ENCODE measurements at places on chromosomes 11 and 22.

DNA sequence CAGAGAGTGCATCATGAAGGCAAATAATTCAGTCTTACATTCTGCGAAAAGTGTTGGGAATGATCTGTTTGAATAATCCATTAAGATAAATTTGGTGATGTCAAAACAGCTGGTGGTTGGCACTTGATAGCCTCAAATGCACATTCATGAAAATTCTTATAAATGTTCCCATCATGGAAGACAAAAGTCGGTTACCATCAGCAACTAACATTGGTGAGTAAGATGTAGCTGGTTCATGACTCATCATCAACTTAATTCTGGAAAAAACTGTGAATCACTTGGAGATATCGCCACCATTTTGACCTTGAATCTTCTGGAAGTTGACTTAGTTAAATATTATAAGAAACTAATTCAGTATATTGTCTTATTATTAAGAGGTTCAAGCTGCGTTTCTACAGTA lies 11.2 kb downstream of the CRYBB1 start:
- no peak for DNase-seq

GRCh38 chr22:24697621-24698082 lies 76.9 kb downstream of the PIWIL3 start:
- DNase-seq = no peak

DNA sequence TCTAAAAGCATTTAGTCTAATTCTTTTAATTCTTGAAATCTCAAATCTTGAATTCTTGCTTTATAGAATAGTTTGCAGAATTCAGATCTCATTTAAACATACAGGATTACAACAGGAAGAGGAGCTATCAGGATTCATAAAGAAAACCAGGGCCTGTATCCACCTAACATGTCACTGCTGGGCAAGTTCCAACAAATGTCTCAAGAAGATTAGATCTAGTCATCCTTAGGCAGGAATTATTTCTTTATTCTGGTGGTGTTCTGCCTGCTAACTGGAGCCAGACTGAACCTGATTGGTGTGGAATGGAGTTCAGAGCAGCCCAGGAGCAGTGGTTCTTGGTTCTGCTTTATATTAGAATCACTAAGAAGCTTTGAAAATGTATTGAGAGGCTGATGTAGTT lies 500.7 kb downstream of the LRRC4C start:
- DNase-seq = no peak

DNA sequence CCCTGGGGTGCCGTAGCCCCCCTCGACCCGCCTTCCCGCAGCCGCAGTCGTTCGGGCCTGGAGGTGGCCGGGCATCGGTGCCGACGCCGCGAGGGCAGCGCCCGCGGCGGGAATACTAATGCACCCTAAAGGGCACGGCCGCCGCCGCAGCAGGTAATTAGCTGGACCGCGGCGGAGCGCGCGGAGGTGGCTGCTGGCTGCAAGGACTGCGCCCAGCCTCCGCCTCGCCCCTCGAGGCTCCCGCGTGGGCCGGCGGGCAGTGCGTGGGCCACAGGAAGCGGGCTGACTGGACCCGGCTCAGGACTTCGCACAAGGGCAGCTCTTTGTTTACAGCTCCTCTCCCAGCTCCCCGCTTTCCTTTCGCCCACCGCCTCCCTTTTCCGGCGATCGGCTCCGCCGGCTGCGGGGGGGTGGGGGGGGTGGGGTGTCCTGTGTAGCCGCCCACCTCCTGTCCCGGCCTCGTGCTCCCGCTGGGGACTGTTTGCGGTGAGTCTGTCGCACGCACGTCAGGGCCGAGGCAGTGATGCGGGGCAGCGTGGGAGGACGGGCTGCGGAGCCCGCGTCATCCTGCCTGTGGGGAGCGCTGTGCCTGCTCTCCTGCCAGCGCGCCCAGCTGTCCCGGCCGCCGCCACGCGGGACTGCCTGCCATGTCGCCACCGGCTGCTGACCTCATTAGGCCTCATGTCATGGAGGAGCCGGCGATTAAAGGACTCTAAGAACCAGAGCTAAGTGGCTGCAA lies 53.2 kb downstream of the GRIK4 start:
- DNase-seq = no peak

DNA sequence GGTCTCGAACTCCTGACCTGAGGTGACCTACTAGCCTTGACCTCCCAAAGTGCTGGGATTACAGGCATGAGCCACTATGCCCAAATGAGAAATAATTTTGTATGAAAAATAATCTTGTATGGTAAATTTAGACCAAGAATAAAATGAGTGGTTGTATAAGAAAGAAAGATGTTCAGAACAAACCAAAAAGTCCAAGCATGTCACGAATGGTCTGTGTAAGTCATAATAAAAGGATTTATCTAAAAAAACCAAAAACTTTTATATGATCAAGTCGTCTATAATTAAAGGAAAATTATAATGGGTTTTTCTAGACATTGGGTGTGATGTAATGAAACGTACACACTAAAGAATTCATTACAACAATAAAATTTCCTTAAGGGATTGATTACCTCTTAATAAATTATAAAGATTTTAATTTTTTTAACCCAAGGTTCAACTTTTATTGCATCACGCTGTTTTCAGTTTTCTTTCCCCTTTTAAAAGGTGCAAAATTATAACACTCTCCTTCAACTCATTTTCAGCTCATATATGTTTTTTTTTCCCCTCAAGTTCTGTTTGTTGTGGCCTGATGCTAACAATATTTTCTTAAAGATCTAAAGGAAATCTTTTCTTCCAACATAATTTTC lies 8.9 kb upstream of the AQP11 start:
- no peak for DNase-seq

DNA sequence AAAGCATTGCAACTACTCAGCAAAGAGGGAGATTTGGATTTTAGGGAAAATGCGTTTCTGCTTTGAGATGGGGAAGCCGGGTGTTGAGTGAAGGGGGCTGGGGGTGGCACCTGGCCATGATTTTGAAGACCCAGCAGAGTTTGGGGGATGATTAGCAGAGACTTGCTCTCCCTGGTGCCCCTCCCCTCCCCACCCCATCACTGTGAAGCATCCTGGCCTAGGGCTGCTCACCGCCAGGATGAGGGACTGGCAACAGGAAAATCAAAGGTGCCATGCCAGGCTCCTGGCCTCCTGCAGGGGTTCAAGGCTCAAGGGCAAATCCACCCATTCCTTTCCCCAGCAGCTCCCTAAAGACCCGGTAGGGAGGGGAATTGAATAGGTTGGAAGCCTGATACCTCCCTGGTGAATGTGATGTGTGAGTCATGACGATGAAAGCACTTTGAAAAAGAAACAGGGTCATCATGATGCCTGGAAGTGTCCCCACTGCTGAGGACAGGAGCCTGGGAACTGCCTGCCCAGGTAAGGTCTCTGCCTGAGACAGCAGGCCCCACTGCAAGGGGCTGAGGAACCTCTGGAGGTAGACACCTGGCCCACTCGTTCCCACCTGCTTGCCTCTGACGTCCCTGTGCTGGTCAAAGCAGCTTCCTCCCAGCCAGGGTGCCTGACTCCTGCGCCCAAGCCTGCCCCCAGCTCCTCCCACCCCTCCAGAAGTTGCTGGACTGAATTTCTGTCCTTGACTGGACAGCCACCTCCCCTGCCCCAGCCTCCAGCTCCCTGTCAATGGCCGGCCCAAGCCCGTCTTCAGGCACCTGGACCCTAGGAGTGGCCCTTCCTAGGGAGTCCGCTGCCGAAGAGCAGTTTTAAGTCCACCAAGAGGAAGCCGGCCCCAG lies 1.7 kb downstream of the CHST1 start:
- DNase-seq = no peak

DNA sequence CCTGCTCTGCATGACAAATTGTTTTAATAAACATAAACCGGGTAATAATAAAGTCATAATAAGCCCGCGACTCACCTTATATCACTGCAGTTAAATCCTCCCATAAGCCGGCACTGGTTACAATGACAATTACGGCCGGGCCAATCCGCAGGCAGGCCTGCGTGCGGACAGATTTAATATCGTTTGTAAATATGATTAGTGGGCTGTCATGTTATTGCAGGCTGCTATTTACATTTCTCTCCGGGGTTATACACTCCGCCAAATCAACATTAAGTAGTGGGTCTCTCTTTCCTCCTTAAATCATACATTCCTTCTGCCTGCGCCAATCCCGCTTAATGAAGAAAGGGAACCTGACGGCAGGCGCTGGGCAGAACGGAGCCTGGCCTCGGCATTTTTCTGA lies 51.8 kb upstream of the LMO1 start:
- DNase-seq = no peak

DNA sequence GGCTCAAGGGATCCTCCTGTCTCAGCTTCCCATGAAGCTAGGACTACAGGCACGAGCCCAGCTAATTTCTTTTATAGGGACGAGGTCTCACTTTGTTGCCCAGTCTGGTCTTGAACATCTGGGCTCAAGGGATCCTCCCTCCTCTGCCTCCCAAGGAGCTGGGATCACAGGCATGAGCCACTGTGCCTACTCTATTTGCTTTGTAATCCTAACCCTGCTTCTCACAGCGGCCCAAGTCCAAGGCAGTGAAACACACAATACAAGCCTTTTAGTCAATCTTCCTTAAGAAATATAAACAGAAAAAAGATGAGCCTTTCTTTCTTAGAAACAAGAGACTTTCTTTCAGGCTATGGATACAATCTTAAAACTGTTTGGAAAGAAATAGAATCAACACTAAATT lies 115.2 kb upstream of the SORL1-AS1 start:
- DNase-seq = no peak

DNA sequence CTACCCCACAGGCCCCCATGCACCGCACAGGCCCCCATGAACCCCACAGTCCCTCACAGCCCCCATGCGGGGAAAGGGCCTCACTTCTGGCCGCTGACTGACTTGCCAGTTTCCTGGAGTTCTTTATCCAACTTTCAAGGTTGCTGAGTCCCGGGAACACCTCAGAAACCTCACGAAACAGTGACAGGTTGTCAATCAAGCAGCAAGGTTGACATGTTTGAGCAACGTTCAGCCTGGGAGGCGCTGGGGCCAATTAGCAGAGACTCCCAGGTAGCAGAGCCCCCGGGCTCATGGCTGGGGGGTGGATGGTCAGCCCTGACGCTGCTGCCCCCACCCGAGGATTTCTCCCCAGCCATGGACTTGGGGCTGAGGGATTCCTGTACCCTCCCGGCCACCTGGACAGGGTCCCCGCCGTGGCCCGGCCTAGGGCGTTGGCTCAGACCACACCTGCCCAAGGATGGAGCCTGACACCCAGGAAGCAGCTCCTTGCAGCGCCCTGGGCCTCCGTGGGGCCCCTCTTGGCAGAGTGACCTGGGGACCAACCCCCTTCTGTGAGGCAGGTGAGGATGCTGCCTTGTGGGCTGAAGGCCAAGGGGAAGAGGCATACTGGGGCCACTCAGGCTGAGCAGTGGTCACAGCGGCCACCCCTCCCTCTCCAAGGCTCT lies 33.8 kb upstream of the CCDC188 start:
- no peak for DNase-seq

GRCh38 chr11:113193946-113194345 lies 120.4 kb upstream of the TTC12 start:
- DNase-seq = no peak

- no peak for DNase-seq
These were observed 53.6 kb upstream of the INCENP start for GRCh38 chr11:62069986-62070919.

DNA sequence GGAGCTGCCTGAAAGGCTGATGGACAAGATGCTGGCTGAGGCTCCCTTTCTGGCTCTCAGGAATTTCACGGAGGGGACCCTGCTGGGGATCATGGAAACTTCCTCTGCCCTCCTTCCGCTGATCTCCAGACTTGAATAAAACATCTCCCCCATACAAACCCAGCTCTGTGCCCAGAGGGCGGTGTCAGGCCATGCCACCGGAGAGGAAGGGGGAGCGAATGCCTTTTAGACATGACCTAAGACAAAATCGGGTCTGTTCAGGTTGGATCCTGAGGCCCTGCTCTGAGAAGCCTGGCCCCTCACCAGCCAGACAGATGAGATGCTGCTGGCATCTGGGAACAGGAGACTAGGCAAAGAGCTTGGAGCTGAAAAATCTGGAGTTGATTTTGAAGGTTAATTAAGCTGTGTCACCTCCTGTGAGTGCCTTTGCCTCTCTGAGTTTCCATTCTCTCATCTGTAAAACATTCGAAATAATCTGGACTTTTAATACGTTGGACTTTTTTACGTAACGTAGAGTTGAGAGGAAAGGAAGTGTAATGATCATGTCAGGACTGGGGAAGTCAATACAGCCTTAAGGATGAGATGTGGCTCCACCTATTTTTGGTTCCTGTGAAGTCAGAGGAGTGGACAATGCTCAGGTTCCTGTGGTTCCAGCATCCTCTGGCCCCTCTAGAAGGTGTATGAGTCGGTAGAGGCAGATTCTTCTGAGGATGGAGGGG lies 163.6 kb downstream of the ST3GAL4 start:
- no peak for DNase-seq

- DNase-seq = no peak
These were observed 22.0 kb downstream of the GTPBP1 start for GRCh38 chr22:38727530-38728451.

GRCh38 chr22:22855085-22855484 lies 32.5 kb upstream of the IGLL5 start:
- DNase-seq = no peak

DNA sequence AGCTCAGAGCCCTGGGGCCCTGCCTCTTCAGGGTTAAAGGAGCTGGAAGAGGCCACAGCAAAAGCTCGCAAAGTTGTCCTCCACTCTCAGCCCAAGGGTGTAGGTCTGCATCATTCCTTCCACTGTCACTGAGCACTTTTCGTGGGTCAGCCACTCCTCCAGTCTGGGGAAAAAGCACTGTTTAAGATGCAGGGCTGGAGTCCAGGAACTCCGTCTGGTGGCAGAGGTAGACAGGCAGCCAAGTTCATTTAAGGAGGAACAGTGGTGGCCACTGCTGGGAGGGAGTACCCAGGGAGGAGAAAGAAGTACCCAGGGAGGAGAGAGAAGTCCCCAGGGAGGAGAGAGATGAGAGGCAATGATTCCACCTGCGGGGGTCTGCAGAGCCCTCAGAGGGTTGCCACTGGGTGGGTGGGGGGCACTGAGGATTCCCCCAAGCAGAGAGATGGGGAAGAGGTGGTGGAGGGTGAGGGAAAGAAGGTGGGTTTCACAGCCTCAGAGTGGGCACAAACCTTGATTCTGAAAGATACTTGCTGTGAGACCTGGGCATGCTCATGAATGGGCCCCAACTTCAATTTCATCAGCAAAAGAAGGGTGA lies 70.0 kb upstream of the B3GAT1 start:
- no peak for DNase-seq

Measured in activated CD8-positive, alpha-beta memory T cell treated with anti-CD3 and anti-CD28 coated beads for 4 hours (primary cell).